ENCODE measurements at places on chromosomes 4 and X.

GRCh38 chr4:163591614-163592020, 97.1 kb downstream of the TMA16 start:
- no peak overlapping the region for H3K4me3 ChIP-seq
- no peaks in the 10 kb centered on the region for H3K27me3 ChIP-seq
- H3K36me3 ChIP-seq = no peaks in the 10 kb centered on the region
- no peak overlapping the region for H3K27ac ChIP-seq
- no peak for DNase-seq
- H3K4me1 ChIP-seq = no peaks in the 10 kb centered on the region

DNA sequence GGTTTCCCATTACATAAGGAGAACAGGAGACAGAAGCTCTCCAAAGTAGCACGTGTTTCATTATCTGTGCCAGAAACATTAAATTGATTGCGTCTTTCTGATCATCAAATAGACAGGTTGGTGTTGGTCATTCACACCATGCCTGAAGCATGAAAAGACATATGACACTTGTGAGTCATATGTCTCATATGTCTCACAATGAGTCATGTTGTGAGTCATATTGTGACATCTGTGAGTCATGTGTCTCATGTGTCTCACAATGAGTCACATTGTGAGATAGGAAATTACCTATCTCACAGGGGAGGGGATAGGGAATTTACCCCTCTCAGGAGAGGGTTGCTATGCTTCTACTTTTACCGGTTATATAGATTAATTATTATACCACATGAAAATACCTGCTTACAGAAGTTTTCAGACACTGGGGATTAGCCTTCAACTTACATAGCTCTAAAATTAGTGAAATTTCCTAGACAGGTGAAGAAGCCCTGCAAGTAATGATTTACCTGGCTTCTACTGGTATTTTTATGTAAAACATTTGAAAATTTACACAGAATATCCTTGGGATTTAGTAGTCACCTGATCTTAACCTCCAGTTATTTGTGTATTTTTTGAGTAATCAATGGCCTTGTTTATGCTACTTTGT, 80.8 kb downstream of the NPFFR2 start:
- no peak overlapping the region for H3K27ac ChIP-seq
- H3K4me1 ChIP-seq = no peaks in the 10 kb centered on the region
- H3K36me3 ChIP-seq = no peaks in the 10 kb centered on the region

DNA sequence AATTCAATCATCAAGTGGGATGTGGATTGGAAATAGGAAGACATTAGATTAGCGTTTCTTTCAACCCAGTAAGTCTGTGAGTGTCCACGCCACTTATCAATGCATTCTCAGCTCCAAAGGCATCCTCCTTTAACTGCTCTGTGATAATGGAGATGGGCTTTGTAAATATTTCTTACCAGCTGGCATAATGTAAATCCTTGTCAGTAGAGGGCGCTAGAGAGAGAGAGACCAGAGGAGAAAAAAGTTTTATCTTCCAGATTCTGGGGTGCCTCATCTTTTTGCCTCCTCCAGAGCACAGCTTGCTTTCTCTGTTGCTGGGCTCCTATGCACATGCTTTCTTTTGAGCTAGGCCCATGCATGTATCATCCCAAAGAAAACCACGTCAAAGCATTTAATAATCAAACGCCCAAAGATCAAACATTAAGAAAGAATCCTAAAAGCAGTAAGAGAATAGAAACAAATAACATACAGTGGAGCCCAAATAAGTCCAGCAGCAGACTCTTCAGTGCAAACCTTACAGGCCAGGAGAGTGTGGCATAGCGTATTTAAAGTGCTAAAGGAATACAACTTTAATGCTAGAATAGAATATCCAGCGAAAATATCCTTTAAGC, 9.6 kb upstream of the MTMR1 start:
- H3K4me1 ChIP-seq = peaks cover 5% of the 10 kb centered on the region
- no peaks in the 10 kb centered on the region for H3K36me3 ChIP-seq
- H3K4me3 ChIP-seq = no peak overlapping the region

- no peaks in the 10 kb centered on the region for H3K27me3 ChIP-seq
- H3K36me3 ChIP-seq = peaks cover 9% of the 10 kb centered on the region
- no peak for DNase-seq
- no peak overlapping the region for H3K27ac ChIP-seq
Observed at GRCh38 chr4:101102114-101102742, 245.1 kb downstream of the PPP3CA start.

GRCh38 chr4:127648061-127648460, 15.3 kb downstream of the INTU start:
- no peak overlapping the region for H3K4me3 ChIP-seq
- H3K4me1 ChIP-seq = no peaks in the 10 kb centered on the region
- DNase-seq = no peak
- no peaks in the 10 kb centered on the region for H3K36me3 ChIP-seq
- no peak overlapping the region for H3K27ac ChIP-seq

GRCh38 chr4:119559044-119559647, 69.5 kb downstream of the PDE5A start:
- H3K4me1 ChIP-seq = no peaks in the 10 kb centered on the region
- H3K27ac ChIP-seq = no peak overlapping the region
- DNase-seq = no peak
- H3K36me3 ChIP-seq = no peaks in the 10 kb centered on the region

DNA sequence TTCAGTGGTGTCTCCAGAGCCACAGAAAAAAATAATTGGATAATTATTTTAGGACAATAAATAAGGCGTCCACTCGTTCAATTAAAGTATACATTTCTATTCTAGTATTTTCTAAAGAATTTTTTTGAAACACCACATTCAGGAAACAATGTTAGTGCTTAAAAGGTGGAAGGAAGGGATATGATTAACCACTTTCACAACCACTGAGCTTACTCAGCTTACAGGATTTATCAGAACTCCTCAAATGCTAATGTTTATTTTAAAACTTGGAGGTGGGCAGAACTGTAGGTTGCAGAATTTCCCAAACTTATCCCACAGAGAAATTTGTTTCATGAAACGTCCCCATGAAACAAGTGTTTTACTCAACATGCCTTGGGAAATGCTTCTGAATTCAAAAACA, 54.3 kb upstream of the MAGEB2 start:
- H3K27me3 ChIP-seq = no peaks in the 10 kb centered on the region
- H3K4me3 ChIP-seq = no peak overlapping the region
- no peak overlapping the region for H3K27ac ChIP-seq

DNA sequence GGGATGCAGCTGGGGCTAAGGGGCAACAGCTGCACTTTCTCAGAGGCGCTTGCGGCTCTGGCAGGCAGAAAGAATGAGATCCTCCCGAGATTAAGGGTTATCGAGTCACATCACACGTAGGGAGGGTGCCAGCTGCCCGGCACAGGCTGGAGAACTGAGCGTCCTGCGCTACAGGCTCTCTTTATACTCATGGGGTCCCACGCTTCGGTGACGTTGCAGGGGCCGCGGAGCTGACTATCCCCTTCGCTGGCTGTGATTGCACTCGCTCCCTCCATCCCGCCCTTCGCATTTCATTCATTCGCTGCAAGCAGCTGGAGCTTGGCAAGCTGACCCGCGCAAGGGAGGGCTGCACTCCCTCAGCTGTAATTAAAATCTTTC, at the start of gene TACR3:
Gene TACR3, minus strand, starts transcription at position 156 of the 378 bp plus-strand sequence. CDS start 310 bp downstream, outside the sequence.
- no peaks in the 10 kb centered on the region for H3K27me3 ChIP-seq
- no peaks in the 10 kb centered on the region for H3K4me1 ChIP-seq
- no peak within 1 kb of the TSS for H3K27ac ChIP-seq
- no peak within 1 kb of the TSS for H3K4me3 ChIP-seq
- no peaks in the 10 kb centered on the region for H3K36me3 ChIP-seq

DNA sequence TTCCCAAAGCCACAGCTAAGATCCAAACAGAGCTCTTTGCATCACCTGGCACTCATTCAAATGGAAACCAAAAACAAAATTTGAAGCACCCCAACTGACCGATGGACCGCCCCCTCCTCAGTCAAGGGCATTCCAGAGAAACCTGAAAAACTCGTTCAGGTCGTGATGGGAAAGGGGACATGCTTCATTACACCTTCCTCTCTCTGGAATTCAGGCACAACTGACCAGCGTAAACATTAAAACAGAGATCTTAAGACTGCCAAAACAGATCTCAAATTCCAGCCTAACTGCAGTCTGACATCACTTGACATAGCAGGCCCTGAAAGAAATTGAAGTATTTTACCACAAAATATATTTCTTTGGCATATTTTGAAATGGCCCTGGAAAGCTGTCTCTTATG, 28.5 kb downstream of the PTTG2 start:
- H3K36me3 ChIP-seq = no peaks in the 10 kb centered on the region
- H3K27ac ChIP-seq = no peak overlapping the region
- no peaks in the 10 kb centered on the region for H3K4me1 ChIP-seq
- no peak for DNase-seq

DNA sequence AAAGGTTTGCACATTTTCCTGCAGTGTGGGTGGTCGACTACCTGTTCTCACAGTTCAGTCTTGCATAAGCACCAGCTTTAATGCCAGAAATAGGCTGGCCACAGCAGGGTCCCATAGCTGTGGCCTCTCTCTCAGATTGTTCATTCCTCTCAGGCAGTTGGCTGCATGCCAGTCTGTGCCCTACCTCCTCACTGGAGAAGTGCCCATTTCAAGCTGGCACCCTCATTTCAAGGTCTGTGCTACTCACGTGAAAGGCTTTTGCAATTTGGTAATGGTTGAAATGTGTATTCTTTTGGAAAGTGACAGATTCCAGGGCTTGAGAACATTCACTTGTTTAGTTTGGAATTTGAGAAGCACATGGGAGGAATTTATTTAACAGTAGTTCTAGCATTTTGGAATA, 28.9 kb upstream of the MTMR1 start:
- no peak for DNase-seq
- no peak overlapping the region for H3K27ac ChIP-seq
- H3K27me3 ChIP-seq = no peaks in the 10 kb centered on the region
- H3K36me3 ChIP-seq = peaks cover 26% of the 10 kb centered on the region
- no peak overlapping the region for H3K4me3 ChIP-seq

GRCh38 chr4:25096251-25096980, 63.8 kb downstream of the SEPSECS start:
- no peak for DNase-seq
- H3K27me3 ChIP-seq = no peaks in the 10 kb centered on the region
- no peak overlapping the region for H3K4me3 ChIP-seq
- H3K36me3 ChIP-seq = no peaks in the 10 kb centered on the region

DNA sequence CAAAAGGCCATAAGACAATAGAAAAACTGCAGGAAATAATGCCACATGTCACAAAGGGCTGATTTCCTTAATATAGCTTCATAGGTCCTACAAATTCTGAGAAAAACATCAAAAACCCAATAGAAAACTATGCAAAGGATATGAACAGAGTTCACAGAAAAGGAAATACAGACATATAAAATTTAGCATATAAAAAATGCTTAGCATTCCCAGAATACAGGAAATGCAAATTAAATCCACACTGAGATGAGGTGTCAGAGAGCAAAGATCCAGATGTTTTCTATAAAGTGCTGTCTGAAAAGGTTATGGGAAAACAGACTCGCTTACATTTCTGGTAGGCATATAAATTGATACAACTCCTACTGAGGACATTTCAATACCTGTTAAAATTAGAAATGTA, 33.8 kb downstream of the TXK start:
- no peaks in the 10 kb centered on the region for H3K4me1 ChIP-seq
- no peaks in the 10 kb centered on the region for H3K36me3 ChIP-seq
- no peaks in the 10 kb centered on the region for H3K27me3 ChIP-seq
- DNase-seq = no peak
- H3K4me3 ChIP-seq = no peak overlapping the region

GRCh38 chrX:95056901-95057300, 1382.9 kb downstream of the FAM133A start:
- DNase-seq = no peak
- H3K36me3 ChIP-seq = no peaks in the 10 kb centered on the region
- H3K4me3 ChIP-seq = no peak overlapping the region
- no peaks in the 10 kb centered on the region for H3K4me1 ChIP-seq
- H3K27ac ChIP-seq = no peak overlapping the region
- no peaks in the 10 kb centered on the region for H3K27me3 ChIP-seq

DNA sequence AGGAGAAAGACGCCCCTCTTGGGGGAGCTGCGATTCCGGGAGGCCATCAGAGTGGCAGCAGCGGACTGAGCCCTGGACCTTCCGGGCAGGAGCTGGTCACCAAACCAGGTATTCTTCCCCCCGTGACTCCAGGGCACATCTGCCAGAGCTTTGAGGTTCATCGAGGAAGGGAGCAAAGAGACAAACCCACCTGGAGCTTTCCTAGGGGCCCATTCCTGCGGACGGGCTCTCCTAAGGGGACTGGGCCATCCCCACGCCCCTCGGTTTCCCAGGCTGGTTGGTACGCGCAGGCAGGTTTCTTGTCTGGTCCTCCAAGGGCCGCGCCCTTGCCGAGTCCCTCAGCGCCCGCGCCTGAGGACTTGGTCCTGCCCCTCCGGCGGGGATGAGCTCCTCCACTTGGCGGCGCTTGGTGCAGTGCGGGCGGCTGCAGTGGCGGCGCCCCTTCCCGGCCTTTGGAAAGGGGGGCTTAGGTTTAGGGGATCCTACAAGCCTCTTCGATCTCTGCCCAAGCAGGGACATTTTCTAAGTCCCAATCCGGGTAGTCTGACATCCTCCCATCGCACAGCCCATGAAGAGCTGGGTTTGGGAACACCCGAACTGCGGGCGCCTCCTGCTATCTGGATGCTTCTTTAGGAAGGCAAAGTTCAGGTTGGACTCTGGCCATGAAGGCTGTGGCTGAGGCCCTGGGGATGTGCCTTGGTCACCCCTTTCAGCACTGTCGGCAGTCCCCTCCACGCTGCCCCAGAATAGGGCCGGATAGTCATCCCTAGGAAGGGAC, 538 bp downstream of the STBD1 start:
- no peak overlapping the region for H3K27ac ChIP-seq
- no peak overlapping the region for H3K4me3 ChIP-seq
- H3K27me3 ChIP-seq = no peaks in the 10 kb centered on the region
- no peaks in the 10 kb centered on the region for H3K36me3 ChIP-seq
- DNase-seq = no peak

DNA sequence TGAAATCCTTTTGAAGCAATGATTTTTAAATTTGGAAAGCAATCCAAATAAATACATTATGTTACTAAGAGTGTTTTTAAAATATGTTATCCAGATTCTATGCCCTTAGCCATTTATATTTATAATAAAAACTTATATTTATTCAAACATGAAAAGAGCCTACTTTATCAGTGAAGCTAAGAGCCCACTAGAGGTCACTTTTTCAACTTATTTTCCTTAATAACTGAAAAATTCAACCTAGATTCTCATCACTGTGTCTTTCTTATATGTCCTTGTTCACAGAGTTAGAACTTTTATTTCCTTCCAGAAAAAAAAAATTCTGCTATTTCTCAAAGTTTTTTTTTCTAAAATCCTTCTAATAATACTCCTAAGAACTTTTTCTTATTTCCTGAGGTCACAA, 23.9 kb downstream of the PRDM8 start:
- H3K4me1 ChIP-seq = no peaks in the 10 kb centered on the region
- no peak for DNase-seq

DNA sequence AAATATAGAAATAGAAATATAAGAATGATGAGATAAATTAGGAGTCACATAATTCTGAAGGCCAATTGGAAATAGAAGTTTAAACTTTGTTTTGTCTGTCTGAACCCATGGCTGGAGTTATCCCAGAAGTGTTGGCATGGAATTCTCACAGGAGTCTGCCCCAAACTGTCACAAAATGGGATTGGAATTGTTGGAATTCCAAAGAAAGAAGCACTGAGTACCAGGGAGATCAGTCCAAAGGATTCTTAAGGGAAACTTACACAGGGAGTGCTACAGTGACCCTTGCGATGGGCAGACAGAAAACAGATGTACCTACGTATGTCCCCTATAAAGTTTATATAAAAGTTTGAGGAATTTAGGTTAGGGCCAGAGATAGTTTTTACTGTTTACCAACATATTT, 1607.7 kb downstream of the ARAP2 start:
- no peaks in the 10 kb centered on the region for H3K27me3 ChIP-seq
- no peaks in the 10 kb centered on the region for H3K36me3 ChIP-seq
- H3K4me1 ChIP-seq = no peaks in the 10 kb centered on the region
- no peak for DNase-seq
- H3K27ac ChIP-seq = no peak overlapping the region
- H3K4me3 ChIP-seq = no peak overlapping the region

Data from DND-41 (cell line).